ENCODE measurements at places on chromosomes 3 and 15.
A peak's percentile ranks its signal among the peaks of the same experiment; 100 is the strongest.

GRCh38 chr3:149658744-149659497 is 1.1 kb upstream of the WWTR1 start:
- peak; percentile 54 for DNase-seq

DNA sequence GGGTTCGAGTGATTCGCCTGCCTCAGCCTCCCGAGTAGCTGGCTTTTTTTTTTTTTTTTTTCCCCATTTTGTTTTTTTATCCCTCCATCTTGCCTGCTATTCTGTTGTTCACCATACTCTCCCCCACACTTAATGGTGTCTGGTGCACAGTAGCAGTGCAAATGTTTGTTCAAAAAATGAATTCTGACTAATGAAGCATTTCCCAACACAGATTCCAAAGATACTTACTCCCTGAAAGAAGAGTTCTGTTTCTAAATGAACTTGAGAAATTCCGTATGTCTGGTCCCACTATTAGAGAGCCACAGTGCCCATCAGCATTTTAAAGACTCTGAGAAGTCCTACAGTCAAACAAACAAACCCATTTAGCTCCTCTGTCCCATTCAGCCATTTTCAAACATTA is 9.5 kb downstream of the EDEM1 start:
- DNase-seq, result peak; percentile 69

DNA sequence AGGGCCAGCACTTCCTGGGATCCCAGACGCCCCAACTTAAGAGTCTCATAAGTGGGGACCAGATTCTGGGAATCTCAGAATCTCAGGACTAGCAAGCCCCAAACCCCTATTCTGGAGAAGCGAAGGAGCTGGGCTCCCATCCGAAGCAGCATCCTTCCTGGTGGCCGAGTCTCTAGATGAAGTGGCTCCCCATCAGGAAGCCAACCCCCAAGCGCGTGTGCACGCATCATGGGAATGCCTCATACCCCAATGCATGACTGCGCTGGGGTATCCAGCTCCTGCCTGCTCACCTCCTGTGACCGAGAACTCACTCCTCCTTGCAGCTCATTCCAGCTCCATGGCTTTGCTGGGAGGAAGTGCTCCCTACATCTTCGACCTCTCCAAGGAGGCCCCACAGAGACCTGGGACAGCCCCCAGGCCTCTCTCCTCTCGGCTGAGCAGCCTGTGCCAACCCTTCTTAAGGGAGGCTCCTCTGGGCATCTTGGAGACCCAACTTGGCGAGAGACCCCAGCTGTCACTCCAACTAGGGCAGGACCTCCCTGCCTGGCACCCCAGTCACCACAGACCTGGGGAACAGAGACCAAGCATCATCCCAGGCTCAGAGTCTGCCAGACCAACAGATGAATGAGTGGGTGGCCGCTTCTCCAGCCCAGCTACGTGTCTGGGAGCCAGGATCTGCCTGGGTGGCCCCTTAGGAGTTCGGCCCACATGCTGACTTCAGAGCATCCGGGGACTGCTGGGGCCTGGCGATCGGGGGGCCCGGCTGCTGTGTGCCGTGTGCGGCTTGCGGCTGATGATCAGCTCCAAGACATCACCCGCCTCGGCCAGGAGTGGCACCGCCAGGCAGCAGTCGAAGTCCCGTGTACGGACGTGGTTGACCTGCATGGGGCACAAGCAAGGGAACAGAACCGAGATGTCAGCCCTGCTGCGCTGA is 46.9 kb downstream of the GRIP2 start:
- DNase-seq, result peak; percentile 39

- peak; percentile 75 for DNase-seq
Observed at GRCh38 chr15:38690719-38691332, 126.2 kb upstream of the RASGRP1 start.

GRCh38 chr3:66106788-66107187 is 68.1 kb upstream of the MAGI1 start:
- DNase-seq, result no peak

- DNase-seq, result no peak
Observed at GRCh38 chr3:38374221-38374620, 27.6 kb downstream of the XYLB start.

- DNase-seq, result peak; percentile 67
Observed at GRCh38 chr3:197942956-197943556, 6.9 kb upstream of the RPL35A start.

Data from fibroblast of mammary gland (primary cell).